ENCODE measurements at places on chromosomes 3 and 15.
A peak's percentile ranks its signal among the peaks of the same experiment; 100 is the strongest.

GRCh38 chr3:33385423-33385822, 54.8 kb downstream of the UBP1 start:
- peak; percentile 2 for DNase-seq
- H3K27me3 ChIP-seq: no peaks in the 10 kb centered on the region
- peaks cover 1% of the 10 kb centered on the region for H3K36me3 ChIP-seq
- H3K27ac ChIP-seq: no peak overlapping the region

GRCh38 chr15:59388670-59389069, 16.0 kb upstream of the MYO1E start:
- no peak overlapping the region for H3K27ac ChIP-seq
- no peaks in the 10 kb centered on the region for H3K36me3 ChIP-seq
- no peak overlapping the region for H3K4me3 ChIP-seq
- no peak for DNase-seq
- H3K27me3 ChIP-seq: no peaks in the 10 kb centered on the region
- no peaks in the 10 kb centered on the region for H3K4me1 ChIP-seq

DNA sequence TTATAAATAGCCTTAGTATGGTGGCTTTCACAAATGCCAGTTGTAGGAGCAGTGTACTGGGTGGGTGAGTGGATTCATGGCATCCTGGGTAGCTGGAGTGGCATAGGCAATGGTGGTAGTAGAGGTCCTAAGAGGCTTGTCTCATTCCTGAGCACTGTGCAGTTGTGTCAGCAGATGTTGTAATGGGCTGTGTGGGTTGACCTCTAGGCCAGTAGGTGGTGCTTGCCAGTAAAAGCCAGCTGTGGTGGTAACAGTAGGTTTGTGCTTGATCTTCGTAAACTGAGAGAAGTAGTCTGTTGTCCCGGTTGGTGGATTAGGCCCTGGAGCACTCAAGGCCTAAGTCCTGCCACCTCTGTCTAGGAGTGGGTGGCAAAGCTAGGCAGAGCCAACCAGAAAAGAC, 149.7 kb upstream of the SUCLG2 start:
- no peaks in the 10 kb centered on the region for H3K27me3 ChIP-seq
- peak; percentile 42 for DNase-seq
- H3K4me3 ChIP-seq: no peak overlapping the region
- H3K27ac ChIP-seq: no peak overlapping the region

- no peak overlapping the region for H3K27ac ChIP-seq
- H3K36me3 ChIP-seq: peaks cover 8% of the 10 kb centered on the region
- H3K27me3 ChIP-seq: no peaks in the 10 kb centered on the region
- no peaks in the 10 kb centered on the region for H3K4me1 ChIP-seq
Measured at GRCh38 chr3:133591271-133591742, 17.8 kb downstream of the CDV3 start.

DNA sequence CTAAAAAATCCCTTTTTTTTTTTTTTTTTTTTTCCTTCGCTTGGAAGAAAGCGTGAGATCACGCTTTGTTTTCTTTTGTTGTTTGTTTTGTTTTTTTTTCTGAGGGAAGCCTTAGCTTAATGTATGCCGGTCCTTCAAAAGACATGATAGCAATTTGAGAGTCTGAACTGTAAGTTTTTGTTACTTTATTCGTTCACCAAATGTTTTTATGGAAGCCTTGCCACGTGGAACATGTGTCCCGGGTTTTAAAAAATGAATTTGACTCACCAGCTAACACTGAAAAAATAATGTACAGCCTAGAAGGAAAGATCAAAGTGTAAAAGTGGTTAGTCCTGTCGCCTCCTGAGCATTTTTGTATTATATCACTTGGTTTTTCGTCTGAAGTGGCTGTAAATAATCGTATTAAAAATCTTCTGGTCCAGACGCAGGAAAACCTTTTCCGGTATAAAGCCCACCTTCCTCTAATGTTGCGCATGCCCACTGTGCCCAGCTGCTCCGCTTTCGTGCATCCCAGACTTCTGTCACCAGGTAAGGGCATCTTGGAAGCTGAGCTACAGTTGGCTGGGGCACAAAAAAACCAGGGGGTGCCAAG, 795 bp upstream of the MYNN start:
- DNase-seq: peak; percentile 91
- no peaks in the 10 kb centered on the region for H3K27me3 ChIP-seq
- H3K4me3 ChIP-seq: peak overlapping the region; percentile 82
- peaks cover 1% of the 10 kb centered on the region for H3K4me1 ChIP-seq
- no peaks in the 10 kb centered on the region for H3K36me3 ChIP-seq

DNA sequence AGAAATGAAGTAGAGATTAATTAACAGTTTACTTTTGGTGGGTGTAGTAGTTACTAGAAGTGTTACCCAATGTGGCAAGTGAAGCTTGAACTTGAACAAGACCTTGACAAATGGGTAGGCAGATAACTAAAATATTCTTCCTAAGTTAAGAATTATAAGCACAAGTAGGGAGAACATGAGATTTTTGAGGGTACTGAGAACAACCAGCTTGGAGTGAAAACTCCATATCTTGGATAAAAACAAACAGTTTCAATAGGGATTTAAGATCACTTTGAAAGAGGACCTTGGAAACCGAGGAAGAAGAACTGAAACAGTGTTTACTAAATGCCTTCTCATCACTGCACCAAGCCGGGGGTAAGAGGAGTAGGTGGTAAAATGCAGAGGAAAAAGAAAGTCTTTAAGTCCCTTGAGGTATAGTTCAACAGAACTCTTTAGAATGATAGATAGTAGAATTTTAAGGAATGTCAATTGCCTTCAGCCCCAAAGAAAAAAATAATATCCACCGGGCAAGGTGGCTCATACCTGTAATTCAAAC, 496.7 kb downstream of the NAALADL2 start:
- H3K4me1 ChIP-seq: no peaks in the 10 kb centered on the region
- DNase-seq: no peak
- H3K36me3 ChIP-seq: no peaks in the 10 kb centered on the region

DNA sequence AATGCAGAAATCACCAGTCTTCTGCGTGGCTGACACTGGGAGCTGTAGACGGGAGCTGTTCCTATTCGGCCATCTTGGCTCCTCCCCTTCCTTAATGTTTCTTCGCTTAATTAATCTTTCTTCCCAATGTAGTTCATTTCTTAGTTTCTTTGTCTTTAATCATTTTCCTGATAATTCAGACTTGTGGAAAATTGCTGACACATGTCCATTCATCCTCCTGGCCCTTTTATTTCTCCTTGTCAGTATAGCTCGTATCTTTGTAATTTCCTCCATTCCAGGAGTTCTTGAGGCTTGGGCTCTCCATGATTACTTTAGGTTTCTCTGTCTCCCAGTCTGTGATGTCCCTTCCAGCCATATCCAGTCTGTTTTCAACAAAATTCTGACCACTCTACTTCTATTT, 98.7 kb downstream of the UBE2E2 start:
- H3K27ac ChIP-seq: no peak overlapping the region
- DNase-seq: no peak
- H3K4me1 ChIP-seq: no peaks in the 10 kb centered on the region
- no peak overlapping the region for H3K4me3 ChIP-seq
- no peaks in the 10 kb centered on the region for H3K36me3 ChIP-seq

- H3K27ac ChIP-seq: no peak overlapping the region
- peaks cover 2% of the 10 kb centered on the region for H3K4me1 ChIP-seq
Measured at GRCh38 chr3:54968546-54969172, 40.8 kb upstream of the LRTM1 start.

DNA sequence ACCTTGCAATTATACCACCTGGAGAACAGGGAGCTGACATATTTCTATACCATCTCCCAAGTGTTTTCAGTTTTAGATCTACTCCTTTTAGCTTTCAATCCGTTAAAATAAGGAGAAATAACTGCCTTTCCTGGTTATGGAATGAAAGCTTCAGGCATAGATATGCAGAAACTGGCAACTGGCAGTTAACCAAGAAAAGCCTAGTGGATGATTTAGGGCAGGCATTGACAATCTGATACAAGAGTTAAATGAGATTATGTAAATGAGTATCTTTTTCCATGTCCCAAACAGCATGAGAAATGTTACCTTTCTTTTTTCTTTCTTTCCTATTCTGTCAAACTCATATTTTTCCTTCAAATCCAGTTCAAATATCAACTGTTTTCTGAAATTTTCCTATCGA, 689.1 kb upstream of the DPPA4 start:
- H3K4me1 ChIP-seq: no peaks in the 10 kb centered on the region
- DNase-seq: no peak
- H3K4me3 ChIP-seq: no peak overlapping the region
- no peaks in the 10 kb centered on the region for H3K27me3 ChIP-seq
- H3K27ac ChIP-seq: no peak overlapping the region

- no peaks in the 10 kb centered on the region for H3K36me3 ChIP-seq
- H3K4me1 ChIP-seq: no peaks in the 10 kb centered on the region
- no peak overlapping the region for H3K27ac ChIP-seq
- H3K4me3 ChIP-seq: no peak overlapping the region
Measured at GRCh38 chr3:187497052-187497451, 128.9 kb downstream of the RTP4 start.

DNA sequence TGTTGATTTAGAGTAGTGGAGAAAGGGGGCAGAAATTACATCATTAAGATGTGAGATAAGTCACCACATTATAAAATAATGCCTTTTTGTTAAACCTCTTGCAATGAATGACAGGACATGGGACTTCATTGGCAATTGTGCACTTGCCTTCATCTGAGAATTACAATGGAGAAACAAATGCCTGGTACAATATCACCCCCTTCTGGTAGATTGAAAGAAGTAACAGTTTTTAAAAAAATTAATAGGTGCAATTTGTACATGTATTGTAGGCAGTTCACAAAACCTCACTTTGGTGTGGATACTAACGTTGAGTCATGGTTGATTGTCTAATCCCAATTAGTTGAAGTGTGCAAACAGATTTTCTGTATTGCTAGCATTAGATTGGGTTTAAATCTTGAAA, 4.6 kb upstream of the P2RY14 start:
- H3K27ac ChIP-seq: no peak overlapping the region
- H3K4me1 ChIP-seq: no peaks in the 10 kb centered on the region
- no peaks in the 10 kb centered on the region for H3K36me3 ChIP-seq
- no peak overlapping the region for H3K4me3 ChIP-seq
- DNase-seq: peak; percentile 45

- no peak overlapping the region for H3K4me3 ChIP-seq
- no peak overlapping the region for H3K27ac ChIP-seq
- H3K36me3 ChIP-seq: no peaks in the 10 kb centered on the region
- no peaks in the 10 kb centered on the region for H3K27me3 ChIP-seq
Measured at GRCh38 chr3:42525736-42526345, 23.4 kb downstream of the VIPR1 start.

DNA sequence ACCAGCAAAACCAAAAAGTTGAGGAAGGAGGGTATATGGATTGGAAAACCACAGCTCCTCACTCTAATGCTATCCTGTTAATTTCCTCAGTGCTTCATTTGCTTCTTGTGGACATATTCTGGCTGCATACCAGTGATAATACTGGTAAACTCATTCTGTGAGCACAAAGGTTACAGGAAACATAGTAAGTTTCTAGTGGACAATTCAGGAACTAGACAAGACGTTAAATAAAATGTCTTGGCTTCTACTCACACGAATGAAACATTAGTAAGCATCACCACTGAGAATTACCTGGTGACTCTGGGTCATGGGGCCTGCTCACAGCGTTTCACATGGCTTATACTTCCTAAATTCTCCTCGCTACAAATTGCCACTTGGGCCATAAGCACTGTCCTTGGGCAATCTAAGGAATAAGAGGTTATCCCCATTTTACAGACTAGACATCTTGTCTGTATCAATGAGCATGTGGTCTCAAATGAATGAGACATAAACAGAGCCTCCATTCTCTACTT, 20.1 kb upstream of the PPIB start:
- H3K27me3 ChIP-seq: no peaks in the 10 kb centered on the region
- DNase-seq: no peak
- no peak overlapping the region for H3K4me3 ChIP-seq
- H3K36me3 ChIP-seq: no peaks in the 10 kb centered on the region

GRCh38 chr3:137988982-137989381, 21.0 kb upstream of the CLDN18 start:
- no peak for DNase-seq
- no peaks in the 10 kb centered on the region for H3K36me3 ChIP-seq
- no peak overlapping the region for H3K27ac ChIP-seq
- no peak overlapping the region for H3K4me3 ChIP-seq

DNA sequence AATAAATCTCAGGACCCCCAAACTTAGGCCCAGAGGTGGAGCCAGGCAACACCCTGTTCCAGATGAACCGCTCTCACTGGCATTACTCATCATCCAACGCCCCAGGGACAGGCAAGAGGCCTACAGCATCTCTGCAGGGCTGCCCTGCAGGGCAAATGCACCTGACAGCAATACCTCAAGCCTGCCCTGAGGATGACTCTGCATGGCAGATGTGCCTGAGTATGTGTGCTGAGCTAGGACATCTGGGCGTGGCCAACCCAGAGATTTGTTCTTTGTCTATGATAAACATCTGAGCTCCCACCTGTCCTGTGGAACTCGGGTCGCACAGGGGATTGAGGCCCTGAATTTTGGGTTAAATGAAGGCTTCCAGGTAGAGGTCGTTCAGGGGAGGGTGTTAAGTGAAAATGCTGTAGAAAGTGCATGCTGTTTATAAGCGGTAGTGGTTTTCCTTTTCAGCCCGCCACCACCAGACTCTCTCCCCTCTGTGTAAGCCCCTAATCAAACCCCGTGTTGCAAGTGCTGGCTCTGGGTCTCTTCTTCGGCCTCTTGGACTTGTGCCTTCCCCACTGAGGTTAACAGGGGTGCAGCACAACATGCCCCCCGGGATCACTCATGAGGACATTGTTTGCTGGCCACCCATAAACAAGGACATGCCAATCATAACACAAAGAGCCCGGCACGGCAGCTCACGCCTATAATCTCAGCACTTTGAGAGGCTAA, 92.3 kb downstream of the ATP10A start:
- no peak for DNase-seq
- H3K27ac ChIP-seq: no peak overlapping the region
- H3K4me1 ChIP-seq: peaks cover 5% of the 10 kb centered on the region
- H3K36me3 ChIP-seq: no peaks in the 10 kb centered on the region
- no peak overlapping the region for H3K4me3 ChIP-seq
- no peaks in the 10 kb centered on the region for H3K27me3 ChIP-seq

DNA sequence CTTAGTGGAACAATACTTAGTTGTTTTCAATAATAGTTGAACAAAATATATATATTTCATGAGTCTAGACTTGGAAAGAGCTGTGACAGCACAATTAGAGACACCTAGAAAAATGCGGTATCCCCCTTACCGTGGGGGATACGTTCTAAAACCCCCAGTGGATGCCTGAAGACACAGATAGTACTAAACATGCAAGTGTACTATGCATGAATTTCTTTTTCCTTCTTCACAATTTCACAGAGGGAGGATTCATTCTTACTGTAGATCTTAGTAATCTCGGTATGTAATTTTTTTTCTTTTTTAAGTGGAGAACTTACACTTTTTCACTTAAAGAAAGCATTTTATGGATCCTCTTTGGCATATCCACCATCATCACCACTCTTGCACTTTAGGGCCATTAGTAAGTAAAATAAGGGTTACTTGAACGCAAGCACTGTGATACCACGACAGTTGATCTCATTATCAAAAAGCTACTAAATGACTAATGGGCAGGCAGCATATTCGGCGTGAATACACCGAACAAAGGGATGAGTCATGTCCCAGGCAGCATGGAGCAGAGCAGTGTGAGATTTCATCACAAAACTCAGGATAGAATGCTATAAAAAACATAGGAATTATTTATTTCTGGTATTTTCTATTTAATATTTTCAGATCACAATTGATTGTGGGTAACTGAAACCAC, 72.3 kb upstream of the ZNF280D start:
- no peaks in the 10 kb centered on the region for H3K36me3 ChIP-seq
- no peak overlapping the region for H3K27ac ChIP-seq
- no peaks in the 10 kb centered on the region for H3K27me3 ChIP-seq
- peak; percentile 88 for DNase-seq
- H3K4me1 ChIP-seq: no peaks in the 10 kb centered on the region

All from mesendoderm (in vitro differentiated cells).